MM.1S (cell line): ENCODE measurements at places on chromosomes 1 and 21.

DNA sequence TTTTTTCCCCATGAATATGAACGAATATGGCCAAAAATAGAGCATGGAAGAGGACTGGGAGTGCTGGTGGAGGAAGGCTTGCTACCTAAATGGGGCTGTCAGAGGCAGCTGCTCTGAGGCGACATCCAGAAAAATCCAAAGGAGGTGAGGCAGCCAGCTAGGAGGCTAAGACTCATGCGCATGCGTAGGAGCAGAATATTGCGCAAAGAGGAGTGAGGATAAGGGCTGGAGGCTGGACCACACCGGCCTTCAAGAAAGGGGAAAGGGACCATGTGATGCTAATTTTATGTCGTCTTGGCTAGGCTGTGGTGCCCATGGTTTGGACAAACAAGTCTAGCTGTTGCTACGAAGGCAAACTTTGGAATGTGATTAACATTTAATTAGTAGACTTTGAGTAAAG lies 30.5 kb downstream of the HEYL start:
- no peak for DNase-seq

GRCh38 chr1:25620701-25621350 lies 4.2 kb downstream of the MAN1C1 start:
- no peak for DNase-seq

DNA sequence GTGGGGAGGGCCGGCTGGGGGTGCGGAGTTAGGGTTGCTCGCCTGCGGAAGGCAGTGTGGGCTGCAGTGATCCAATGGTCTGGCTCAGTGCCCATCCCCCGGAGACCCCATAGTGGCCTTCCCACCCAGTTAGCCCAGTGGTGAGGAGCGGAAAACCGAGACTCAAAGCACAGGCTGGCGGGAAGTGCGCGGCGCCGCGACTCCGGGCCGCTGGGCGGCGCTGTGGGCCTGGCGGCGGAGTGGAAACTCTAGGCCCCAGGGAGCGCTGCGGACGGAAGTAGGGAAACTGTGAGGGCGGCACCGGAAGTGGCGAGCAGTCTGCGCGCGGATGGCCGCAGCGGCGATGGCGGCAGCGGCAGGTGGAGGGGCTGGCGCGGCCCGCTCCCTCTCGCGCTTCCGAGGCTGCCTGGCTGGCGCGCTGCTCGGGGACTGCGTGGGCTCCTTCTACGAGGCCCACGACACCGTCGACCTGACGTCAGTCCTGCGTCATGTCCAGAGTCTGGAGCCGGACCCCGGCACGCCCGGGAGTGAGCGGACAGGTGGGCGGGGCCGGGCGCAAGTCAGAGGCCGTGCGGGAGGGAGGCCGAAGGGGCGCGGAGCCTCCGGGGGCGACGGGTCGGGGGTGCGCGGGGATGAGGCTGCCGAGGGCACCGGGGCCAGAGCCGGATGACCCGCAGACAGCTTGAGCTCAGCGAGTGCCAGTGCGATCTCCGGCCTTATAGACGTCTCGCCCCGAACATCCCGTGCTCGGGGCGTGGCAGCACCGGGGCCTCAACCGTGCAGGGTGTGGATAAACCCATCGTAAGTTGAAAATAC lies at the start of gene ADPRS:
TSS of gene ADPRS (plus strand) at position 316 of the 816 bp plus-strand sequence. CDS start at position 329, 13 bp downstream.
- peak; percentile 92 for DNase-seq

DNA sequence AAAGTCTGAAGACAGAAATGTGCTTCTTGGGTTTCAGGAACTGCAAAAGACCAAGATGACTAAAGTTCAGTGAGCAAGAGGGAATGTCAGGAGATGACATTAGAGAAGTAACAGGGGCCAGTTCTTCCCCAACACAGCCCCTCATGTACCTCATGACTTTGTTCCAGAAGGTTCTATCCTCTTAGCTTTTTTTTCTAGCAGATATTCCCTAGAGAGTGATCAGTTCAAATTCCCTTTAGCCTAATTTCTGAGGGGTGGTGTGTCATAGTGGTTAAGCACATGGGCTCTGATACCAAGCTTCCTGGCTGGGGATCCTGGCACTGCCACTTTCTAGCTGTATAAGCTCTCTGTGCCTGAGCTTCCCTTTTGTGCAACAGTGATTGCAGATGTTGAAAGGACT lies 108.0 kb downstream of the LBR start:
- no peak for DNase-seq

- no peak for DNase-seq
These were observed 29.3 kb downstream of the BATF3 start for GRCh38 chr1:212670301-212670700.

- DNase-seq = no peak
These were observed 24.4 kb downstream of the TBX15 start for GRCh38 chr1:118963456-118964430.

GRCh38 chr1:34874296-34874952 lies 14.9 kb upstream of the SMIM12 start:
- no peak for DNase-seq

- DNase-seq = no peak
These were observed 32.0 kb downstream of the PLXNA2 start for GRCh38 chr1:208211921-208212843.
